ENCODE measurements at places on chromosomes 4 and X.

DNA sequence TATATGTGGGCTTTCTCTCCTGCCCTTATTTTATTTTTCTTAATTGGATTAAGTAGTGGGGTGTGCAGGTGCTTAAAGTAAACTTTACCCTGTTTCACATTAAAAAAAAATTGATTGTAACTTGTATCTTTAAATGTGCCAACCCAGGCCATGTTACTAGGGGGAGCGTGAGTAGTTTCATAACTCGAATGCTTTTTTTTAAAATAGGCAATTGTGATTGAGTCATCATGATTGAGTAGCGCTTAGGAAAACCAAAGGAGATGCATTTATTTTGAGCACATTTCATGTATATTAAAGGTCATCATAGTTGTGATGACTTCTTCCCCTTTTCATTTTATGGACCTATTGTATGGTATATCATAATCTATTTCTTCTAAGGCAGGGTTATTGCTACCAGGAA lies 32.2 kb downstream of the GPAT3 start:
- DNase-seq = no peak

DNA sequence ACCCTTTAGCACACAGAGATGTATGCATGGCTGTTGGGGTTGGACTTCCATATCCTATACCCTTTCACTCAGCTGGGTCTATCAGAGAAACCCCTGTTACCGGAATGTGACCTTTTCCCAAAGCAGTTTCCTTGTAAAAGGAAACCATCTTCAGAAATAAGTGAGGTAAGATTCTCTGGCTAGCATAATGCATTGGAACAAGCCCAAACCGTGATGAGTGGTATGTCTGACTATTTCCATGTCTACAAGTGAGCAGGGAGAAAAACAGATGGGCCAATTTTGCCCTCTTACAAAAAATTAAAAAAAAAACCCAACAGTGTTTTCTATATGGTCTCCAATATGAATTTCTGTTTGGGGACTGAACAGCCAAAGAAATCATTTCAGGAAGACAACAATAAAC lies 283.9 kb downstream of the SMARCA1 start:
- no peak for DNase-seq

DNA sequence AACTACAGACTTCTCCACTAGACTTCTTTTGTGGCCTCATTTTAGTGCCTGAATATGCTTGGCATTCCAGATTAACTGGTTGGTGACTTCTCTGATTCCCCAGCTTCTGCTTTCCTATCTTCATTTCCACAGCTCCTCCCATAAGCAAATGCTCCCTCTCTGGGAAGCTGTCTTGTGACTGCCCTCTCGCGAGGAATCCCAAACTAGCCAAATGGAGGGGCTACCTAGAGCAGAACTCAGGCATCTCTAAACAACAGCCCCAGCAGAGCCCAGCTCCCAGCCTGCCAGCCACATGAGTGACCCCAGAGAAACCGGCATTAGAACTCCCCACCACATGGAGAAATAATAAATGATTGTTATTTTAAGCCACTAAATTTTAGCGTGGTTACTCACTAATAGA lies 7.6 kb upstream of the VEGFD start:
- no peak for DNase-seq

- no peak for DNase-seq
Measured at GRCh38 chrX:102138064-102138463, 4.2 kb downstream of the TCEAL6 start.

DNA sequence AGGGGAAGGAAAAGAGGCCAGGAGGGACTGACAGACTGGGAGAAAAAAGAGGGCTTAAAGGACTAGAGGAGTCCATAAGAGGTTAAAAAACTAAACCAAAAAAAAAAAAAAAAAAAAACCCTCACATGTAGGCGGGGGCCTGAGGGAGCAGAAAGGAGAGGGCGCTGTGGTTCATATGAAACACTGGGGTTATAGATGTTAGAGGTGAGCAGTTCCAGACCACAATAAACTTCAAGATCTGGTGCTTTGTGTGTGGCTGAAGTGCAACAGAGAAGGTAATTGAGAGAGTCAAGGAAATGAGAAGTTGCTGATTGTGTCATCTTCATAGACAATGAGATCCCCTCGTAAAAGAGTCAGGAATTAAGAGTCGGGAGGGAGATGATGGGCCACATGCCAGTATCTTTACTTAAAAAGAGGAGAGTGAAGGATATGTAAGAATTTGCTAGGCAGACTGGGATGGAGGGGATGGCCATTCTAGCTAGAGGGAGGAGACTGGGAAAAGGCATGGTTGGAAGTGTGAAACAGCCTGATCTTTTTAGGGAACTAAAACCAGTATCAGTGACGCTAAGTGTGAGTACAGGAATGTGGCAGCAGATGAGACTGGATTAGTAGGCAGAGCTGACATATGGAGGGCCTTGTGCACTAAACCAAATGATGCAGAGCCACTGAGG lies 18.4 kb upstream of the OGT start:
- no peak for DNase-seq

DNA sequence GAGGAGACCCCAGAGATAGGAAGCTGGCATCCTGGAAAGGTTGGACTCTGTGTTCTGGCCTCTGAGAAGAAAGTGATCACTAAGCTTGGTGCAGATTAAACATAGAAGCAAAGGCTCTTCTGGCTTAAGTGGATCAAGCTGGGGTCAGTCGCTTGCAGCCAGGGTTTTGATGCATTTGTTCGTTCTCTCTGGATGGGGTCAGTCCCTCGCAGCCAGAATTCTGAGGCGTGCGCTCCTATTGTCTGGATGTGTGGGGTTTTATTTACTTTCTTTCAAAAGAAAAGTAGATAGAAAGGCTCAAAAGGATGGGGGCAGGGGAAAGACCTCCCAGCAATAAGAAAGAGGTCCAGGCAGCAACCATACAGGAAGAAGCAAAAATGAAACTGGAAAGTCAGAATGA lies 152.6 kb downstream of the DHRSX start:
- no peak for DNase-seq

DNA sequence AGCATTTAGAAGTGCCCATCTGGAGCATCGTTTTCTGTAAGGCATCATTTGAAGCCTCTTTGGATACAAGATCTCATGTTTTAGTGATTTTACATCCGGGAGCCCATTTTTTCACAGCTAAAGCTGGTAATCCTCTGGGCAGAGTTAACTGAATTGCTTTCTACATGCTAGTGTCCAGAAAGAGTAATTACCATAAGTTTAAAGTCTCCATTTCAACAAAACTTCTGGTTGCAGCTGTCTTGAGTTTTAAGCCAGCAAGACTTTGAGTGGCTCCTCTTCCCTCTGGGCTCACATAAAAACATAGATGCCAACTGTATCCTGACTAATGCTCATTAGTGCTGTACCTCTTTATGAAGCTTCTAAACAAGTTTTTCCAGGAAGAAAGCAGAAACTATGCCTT lies 65.4 kb downstream of the GPRIN3 start:
- DNase-seq = no peak

Measured in HCEC 1CT (cell line).